ENCODE measurements at places on chromosomes 12 and 14. TPM values are rescaled to one million over a fixed set of nuclear protein-coding genes. Genes with fewer than 3 reads are reported as not detected.

DNA sequence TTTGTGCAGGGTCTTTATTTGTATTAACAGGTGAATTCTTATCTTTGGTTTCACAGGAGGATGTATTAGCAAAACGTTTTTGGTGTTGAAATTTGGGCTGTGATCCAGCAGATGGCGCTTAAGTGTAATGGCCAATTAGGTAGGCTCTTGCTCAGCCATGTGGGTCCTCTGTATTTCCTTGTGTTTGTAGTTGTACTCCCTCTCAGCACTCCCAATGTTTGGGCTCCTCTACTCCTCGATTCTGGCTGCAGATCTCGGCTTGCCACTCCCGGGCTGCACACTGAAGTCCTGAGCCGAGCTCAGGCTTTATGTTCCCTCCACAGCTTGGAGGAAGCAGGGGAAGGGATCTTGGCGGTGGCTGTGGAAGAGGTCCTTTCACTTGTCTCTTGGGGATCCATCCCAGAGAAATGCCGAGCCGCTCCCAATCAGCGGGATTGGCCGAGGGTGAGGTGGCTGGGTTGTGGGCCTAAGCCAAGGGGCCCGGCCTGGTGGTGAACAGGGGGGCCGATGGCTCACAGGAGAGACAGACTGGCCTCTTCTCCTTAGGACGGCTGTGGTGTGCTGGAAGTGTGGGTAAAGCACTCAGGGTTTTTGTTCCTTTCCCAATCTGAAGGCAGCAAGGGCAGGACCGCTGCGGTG lies 133.7 kb downstream of the AEBP2 start:
- no peaks in the 10 kb centered on the region for H3K36me3 ChIP-seq
- no peak overlapping the region for H3K4me3 ChIP-seq
- no peak overlapping the region for H3K27ac ChIP-seq
- DNase-seq, result no peak
- H3K27me3 ChIP-seq, result no peaks in the 10 kb centered on the region

DNA sequence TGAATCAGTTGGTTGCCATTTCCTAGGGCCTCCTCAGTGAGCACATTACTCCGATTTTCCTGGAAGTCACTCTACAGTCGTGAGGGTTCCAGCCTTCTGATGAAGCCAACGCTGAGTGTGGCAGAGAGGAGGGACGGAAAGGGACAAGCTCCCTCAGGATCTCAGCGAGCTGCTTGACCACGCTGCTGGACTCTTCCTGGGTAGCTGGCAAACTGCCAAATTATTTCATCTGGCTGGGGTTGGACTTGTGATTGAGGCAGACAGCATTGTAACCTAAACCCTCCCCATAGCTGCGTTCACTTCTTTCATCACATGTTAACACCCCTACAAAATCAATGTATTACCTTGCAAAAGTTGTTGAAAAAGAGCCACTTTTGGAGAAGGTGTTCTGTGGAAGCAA lies 69.6 kb upstream of the CHST11 start:
- H3K27me3 ChIP-seq, result no peaks in the 10 kb centered on the region
- H3K4me1 ChIP-seq, result no peaks in the 10 kb centered on the region
- no peaks in the 10 kb centered on the region for H3K36me3 ChIP-seq
- no peak overlapping the region for H3K4me3 ChIP-seq
- H3K27ac ChIP-seq, result no peak overlapping the region

The HOXC4 gene
- 7.3 TPM for polyA plus RNA-seq

The KRT5 gene
- polyA plus RNA-seq, result 0.56 TPM

- DNase-seq, result no peak
- H3K36me3 ChIP-seq, result no peaks in the 10 kb centered on the region
- H3K4me3 ChIP-seq, result no peak overlapping the region
- H3K27ac ChIP-seq, result no peak overlapping the region
Measured at GRCh38 chr12:115543269-115543668, 734.2 kb downstream of the MED13L start.
